Hematopoietic multipotent progenitor cell (in vitro differentiated cells): ENCODE measurements at places on chromosomes 16 and 17. TPM values are rescaled to one million over a fixed set of nuclear protein-coding genes. Genes with fewer than 3 reads are reported as not detected.

Gene AXIN1
- total RNA-seq, result 45.8 TPM

Gene KRTAP17-1
- not detected for total RNA-seq

Gene RAB11FIP3
- total RNA-seq, result 23.4 TPM

Gene TBX6
- 2.2 TPM for total RNA-seq

Gene CNTD1
- under 0.01 TPM for total RNA-seq

Gene OR3A2
- 12.7 TPM for total RNA-seq

Gene USB1
- 33.7 TPM for total RNA-seq

Gene C17orf50
- 0.27 TPM for total RNA-seq

GRCh38 chr17:8459107-8459506 lies 23.4 kb downstream of the NDEL1 start:
- no peak for DNase-seq

- DNase-seq, result no peak
These were observed 7.9 kb upstream of the CLDN9 start for GRCh38 chr16:3004781-3005284.

GRCh38 chr17:71572343-71572742 lies 548.5 kb upstream of the SOX9 start:
- DNase-seq, result no peak

GRCh38 chr16:49641250-49641649 lies 214.7 kb downstream of the ZNF423 start:
- DNase-seq, result no peak

GRCh38 chr17:17075125-17075781 lies 33.0 kb downstream of the MPRIP start:
- DNase-seq, result no peak

- no peak for DNase-seq
These were observed 10.9 kb downstream of the JUP start for GRCh38 chr17:41775394-41776226.

DNA sequence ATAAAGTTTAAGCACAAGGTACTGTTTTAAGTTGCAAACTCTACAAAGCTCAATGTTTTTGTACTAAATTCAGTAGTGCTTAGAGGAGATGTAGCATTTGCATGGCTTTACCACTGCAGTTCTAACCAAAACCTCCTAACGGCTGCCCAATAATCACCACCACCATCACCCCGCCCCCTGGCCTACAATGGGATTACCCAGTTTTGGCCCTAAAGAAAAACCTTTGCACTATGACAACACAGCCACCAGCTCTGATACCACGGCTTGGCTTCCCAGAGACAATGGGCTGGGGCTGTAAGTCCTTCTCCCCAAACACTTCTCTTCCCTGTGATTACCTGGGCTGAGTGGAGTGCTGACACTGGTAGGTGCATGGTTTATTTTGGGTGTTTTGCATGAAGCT lies 58.4 kb upstream of the MTMR4 start:
- no peak for DNase-seq

- no peak for DNase-seq
These were observed 28.6 kb downstream of the SMARCE1 start for GRCh38 chr17:40618754-40619625.

DNA sequence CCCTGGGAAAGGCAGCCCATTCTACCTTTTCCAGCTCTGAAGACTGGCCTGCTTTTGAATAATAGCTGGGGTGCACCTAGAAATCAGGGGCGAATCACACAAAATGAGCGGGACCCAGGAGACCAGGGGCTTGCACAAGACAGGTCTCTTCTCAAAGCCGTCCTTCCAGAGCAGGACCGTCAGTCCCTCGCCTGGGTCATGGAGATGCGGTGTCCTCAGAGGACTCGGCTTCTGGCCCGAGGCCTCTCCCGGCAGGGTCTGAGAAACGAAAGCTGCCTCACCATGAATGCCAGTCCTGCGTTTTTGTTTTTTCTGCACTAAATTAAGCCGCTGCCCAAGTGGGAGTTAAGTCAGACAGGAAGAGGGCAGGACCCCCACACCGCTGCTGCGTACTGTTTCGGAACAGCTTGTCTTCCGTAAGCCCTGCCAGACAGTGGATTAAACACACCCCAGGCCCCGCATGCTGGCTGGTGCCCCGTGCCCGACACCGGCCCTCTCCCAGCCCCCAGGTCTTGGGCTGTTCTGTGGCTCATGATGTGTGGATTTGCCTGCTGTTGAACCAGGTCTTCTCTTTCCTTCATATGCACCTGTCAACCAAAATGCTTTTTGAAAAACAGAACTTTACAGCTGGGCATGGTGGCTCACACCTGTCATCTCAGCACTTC lies 142.1 kb upstream of the RPH3AL start:
- peak; percentile 40 for DNase-seq

DNA sequence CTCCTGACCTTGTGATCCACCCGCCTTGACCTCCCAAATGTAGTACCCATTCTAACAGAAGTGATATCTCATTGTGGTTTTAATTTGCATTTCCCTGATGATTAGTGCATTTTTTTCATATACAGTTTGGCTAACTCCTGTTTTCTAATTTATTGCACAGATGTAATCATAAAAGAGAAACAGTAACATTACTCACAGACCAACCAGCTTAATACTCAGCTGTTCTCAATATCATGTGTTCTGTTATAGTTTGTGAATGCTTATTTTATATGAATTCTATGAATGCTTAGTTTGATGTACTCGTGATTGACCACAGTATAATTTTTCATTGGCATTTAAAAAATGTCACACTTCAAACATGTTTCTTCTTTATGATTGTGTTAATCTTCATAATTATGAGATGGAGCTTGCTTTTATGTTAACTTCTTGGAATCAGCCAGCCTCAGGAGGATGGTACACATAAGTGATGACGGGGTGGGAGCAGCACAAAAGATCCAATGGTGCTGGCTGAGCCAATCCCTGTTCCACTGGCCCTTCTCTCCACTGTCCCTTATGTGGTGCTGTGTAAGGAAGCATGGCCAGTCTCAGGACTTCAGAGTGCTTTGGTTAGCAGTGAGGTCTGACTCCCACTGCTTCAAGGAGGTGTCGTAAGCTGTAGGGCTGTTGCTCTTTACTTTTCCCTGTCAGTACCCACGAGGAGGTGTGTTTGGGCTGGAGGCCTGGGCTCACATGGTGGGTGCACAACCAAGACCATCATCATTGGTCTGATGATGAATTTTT lies 191.0 kb downstream of the SPECC1 start:
- DNase-seq, result no peak

DNA sequence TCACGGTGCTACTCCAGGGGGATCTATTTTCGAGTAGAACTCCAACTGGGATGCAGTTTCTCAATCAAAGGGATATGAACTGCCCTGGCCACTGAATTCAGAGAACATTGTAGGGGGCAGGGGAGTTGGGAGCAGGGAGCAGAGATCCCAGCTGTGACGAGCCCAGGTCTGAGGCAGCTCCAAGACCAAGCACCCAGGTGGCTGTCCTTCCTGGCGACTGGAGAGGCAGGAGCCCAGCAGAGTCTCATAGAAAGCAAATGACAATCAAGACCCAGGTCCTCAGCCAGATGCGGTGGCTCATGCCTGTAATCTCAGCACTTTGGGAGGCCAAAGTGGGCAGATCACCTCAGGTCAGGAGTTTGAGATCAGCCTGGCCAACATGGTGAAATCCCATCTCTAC lies 60.1 kb downstream of the TK2 start:
- DNase-seq, result no peak

DNA sequence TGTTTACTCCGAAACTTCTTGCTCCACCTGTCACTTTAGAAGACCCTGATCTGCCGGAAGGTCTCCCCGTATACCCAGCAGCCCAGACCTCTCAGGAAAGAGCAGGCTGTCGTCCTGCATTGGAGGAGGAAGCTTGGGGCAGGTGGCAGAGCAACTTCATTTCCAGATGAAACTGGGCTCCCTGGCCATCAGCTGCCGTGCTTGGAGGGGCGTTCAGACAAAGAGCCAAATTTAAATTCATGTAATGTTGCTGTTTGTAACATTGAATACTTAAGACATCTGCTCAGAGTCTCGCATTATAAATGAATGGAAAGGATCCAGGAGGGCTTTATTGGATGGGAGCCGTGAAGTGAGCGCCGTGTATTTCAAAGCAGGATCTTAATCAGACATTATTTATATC lies 628.5 kb downstream of the MAF start:
- DNase-seq, result no peak

DNA sequence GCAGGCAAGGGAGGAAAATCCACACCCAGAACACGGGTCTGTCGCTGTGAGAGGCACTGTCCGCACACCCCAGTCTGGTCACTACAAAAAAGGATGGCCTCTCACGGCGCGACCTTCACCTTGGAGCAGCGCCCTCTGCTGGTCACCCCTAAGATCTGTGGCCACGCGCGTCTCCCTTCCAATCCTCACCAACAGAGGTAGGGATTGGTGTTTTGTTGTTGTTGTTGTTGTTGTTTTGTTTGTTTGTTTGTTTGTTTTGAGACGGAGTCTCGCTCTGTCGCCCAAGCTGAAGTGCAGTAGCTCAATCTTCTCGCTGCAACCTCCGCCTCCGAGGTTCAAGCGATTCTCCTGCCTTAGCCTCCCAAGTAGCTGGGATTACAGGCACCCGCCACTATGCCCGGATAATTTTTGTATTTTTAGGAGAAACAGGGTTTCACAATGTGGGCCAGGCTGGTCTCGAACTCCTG lies 15.0 kb upstream of the C17orf58 start:
- peak; percentile 49 for DNase-seq

DNA sequence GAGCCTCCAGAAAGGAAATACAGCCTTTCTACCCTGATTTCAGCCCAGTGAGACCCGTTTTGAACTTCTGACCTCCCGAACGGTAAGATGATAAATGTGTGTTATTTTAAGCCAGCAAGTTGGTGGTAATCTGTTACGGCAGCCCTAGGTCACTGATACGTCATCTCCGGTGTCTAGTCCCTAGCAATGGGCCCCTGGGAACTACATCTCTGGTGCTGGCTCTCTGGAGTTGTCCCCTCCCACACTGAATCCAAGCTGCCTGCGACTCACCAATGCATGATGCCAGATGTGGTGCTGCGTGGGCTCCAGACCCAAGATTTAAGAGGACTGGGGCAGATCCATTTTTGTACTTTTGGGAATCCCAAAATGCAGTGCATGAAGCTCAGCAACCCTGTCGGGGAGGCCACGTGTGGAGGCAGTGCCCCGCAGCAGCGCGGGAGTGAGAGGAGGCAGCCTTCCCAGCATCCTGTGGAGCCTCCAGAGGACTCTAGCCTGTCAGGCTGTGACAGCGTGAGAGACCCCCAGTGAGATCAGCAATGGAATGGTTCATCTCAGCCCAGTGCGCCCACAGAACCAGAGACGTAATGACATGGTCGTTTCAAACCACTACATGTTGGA lies 43.6 kb upstream of the USP7 start:
- DNase-seq, result no peak

DNA sequence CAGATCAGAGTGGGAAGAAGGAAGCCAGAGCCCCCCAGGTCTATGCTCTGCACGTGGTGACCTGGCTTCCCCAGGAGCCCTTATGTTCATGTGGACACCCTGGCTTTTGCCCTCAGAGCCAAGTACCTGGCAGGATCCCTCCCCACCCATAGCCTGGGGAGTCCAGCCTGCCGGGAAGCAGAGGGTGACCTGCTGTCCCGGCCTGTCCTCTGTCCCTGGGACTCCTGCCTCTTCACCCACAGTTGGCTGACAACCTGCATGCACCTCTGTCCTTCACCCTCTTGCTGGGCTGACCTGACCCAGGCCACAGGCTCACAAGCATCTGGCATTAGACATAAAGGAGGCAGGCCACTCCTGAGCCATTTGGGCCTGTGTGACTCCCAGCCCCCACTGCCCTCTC lies 60.2 kb downstream of the SMPD3 start:
- DNase-seq, result no peak

DNA sequence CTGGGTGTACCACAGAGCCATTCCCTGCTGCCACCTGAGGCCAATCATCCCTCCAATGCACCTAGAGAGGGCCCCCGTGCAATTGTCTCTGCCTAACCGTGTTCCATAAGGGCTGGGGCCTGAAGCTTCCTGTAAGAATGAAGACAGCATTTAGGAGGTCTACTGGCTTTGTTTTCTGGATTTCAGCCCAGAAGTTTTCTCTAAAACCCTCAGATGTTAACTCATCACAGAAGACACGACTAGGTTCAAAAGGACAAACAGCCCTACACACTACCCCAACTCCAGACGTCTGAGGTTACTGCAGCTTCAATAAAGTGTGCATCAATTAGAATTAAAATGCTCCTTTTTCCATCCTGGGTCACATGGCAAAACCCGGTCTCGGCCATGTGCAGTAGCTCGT lies 10.8 kb upstream of the DRG2 start:
- DNase-seq, result no peak

DNA sequence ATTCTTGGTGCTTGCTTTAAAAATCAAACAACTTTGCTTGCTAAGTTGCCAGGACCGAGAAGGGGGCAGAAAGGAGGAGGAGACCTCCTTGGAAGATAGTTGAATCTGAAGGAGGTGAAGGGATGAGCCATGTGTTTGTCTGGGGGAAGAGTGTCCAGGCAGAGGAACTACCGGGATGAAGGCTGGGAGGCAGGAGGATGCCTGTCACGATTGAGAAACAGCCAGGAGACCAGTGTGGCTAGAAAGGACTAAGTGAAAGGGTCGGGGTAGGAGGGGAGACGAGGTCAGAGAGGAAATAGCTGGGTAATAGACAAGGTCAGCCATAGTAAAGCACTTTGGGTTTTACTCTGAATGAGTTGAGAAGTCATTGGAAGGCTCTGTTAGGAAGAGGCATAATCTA lies 38.9 kb upstream of the CSNK2A2 start:
- no peak for DNase-seq

DNA sequence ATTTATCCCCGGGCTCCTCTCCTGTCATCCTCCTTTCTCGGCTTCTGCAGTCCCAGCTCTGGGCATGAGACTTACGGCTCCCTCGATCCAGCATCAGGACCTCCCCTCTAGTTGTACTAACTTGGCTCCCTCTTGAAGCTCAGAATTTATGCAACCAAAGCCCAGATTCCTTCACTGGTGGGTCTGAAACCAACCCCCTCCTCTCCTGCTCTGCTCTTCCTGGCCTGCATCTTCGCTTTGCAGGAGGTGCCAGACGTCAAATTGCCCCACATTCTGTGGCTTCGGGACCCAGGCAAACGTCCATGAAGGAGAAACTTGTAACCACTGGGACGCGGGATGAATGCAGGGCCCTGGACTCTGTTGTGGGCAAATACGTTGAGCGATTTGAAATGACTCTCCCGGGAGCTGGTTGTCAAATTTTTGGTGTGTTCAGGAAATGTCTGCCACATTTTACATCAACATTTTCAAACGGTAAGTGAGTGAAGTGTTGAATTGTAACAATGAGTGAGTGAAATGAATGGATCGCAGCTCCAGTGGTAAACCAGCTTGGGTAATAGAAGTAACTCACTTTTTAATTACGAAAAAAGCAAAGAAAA lies 29.3 kb upstream of the ELAC2 start:
- no peak for DNase-seq

DNA sequence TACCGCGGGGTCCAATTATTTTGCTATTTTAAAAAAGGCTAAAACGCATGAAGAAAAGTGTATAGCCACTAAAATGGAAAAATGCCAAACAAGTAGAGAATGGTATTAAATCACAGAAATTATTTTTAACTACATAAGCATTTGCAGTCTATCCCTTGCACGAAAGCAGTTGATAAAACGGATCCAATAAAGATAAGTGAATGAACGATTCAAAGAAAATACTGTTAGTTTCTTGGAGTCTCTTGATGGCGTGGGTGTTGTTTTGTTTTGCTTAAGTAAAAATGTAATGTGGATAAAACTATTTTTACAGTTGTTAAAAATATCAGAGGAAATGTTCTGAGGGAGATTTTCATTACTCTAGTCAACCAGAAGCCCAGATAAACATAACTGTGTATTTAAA lies 9.3 kb downstream of the HS3ST3A1 start:
- no peak for DNase-seq
